Foreskin keratinocyte (primary cell): ENCODE measurements at places on chromosomes 16 and 17. TPM values are rescaled to one million over a fixed set of nuclear protein-coding genes. Genes with fewer than 3 reads are reported as not detected.

TEX2 gene
- 52.3 and 54.7 TPM in 2 replicates for total RNA-seq

MSLN gene
- total RNA-seq, result 21.3 and 72.9 TPM in 2 replicates

ZNF213 gene
- 4.4 and 5.4 TPM in 2 replicates for total RNA-seq

SLC2A4 gene
- total RNA-seq, result 0.17 and 0.25 TPM in 2 replicates

LGALS9B gene
- total RNA-seq, result 11.6 and 14.5 TPM in 2 replicates

PPM1E gene
- total RNA-seq, result 0.04 and 0.07 TPM in 2 replicates

ZNF205 gene
- total RNA-seq, result 16.7 and 17.2 TPM in 2 replicates

KRT25 gene
- total RNA-seq, result not detected in 2 replicates

ACSM2B gene
- not detected in 2 replicates for total RNA-seq

RAPGEFL1 gene
- 5.0 and 8.4 TPM in 2 replicates for total RNA-seq

COPRS gene
- 53.9 and 55.7 TPM in 2 replicates for total RNA-seq

CNEP1R1 gene
- total RNA-seq, result 18.1 and 18.7 TPM in 2 replicates

MRC2 gene
- total RNA-seq, result 44.4 and 55.3 TPM in 2 replicates

XAF1 gene
- 27.4 and 47.3 TPM in 2 replicates for total RNA-seq

SLC5A11 gene
- not detected in 2 replicates for total RNA-seq

CACNG4 gene
- total RNA-seq, result 0.17 and 0.18 TPM in 2 replicates

KCNH4 gene
- not detected in 2 replicates for total RNA-seq

ZNF689 gene
- 7.6 and 8.4 TPM in 2 replicates for total RNA-seq

HS3ST4 gene
- total RNA-seq, result not detected in 2 replicates

FOXJ1 gene
- total RNA-seq, result 0.11 and 0.14 TPM in 2 replicates

LRRC36 gene
- not detected in 2 replicates for total RNA-seq

CCDC200 gene
- total RNA-seq, result not detected in 2 replicates

MYH11 gene
- total RNA-seq, result not detected in 2 replicates

TBC1D28 gene
- not detected in 2 replicates for total RNA-seq

ITGB3 gene
- total RNA-seq, result 0.04 and 0.20 TPM in 2 replicates

SLC35G6 gene
- not detected in 2 replicates for total RNA-seq

BLMH gene
- total RNA-seq, result 16.5 and 24.2 TPM in 2 replicates

RAMP2 gene
- total RNA-seq, result not detected in 2 replicates

KCNJ2 gene
- total RNA-seq, result 0.10 and 0.28 TPM in 2 replicates

GUCY2D gene
- total RNA-seq, result 0.49 TPM in 1 of 2 replicates, not detected in the other

ODAD4 gene
- total RNA-seq, result 0.85 and 0.88 TPM in 2 replicates
